ENCODE measurements at places on chromosomes 3 and 15. TPM values are rescaled to one million over a fixed set of nuclear protein-coding genes. Genes with fewer than 3 reads are reported as not detected.

GRCh38 chr3:182692695-182693094, 100.6 kb upstream of the ATP11B start:
- peaks cover 4% of the 10 kb centered on the region for H3K27me3 ChIP-seq
- no peak for DNase-seq
- peaks cover 6% of the 10 kb centered on the region for H3K4me1 ChIP-seq
- H3K4me3 ChIP-seq = no peak overlapping the region
- no peaks in the 10 kb centered on the region for H3K36me3 ChIP-seq

DNA sequence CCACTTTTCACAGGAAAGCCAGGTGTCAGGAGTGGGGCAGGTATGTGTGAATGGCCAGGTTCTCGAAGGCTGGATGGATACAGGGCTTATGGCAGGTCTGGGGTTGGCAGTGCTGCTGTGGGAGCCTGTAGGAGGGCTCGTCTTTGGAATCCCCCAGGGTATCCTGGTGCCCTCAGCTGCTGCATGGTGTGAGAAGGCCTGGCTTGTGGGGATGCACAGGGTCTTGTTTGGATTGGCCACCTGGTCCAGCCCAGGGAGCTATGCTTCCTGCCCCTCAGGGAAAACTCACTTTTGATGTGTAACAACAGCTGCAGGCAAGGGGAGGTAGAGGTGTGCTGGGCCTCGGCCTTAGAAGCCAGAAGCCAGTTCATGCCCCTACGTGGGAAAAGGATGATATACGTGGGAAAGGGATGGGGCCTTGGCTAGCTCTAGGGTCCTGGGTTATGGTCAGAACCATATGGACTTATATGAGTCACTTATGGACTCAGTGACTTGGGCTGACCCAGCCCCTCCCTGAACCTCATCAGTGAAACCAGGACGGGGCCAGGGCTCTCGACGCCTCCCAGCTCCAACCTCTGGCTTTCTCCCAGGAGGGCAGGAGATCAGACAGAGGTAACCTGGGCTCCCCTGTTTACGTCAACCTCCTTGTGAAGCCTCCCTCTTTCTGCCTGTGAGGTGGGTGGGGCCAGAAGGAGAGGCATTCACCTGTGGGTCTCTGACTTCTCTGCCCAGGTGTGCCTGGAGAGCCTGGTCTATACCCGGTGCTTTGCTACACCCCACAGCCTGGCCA, 37.8 kb upstream of the CSPG4 start:
- peaks cover 3% of the 10 kb centered on the region for H3K4me1 ChIP-seq
- DNase-seq = no peak
- no peaks in the 10 kb centered on the region for H3K36me3 ChIP-seq
- H3K27me3 ChIP-seq = no peaks in the 10 kb centered on the region
- no peak overlapping the region for H3K4me3 ChIP-seq
- no peak overlapping the region for H3K27ac ChIP-seq

GRCh38 chr3:31067004-31067403, 172.5 kb upstream of the GADL1 start:
- peak; percentile 4 for DNase-seq
- no peak overlapping the region for H3K4me3 ChIP-seq
- H3K4me1 ChIP-seq = no peaks in the 10 kb centered on the region
- H3K36me3 ChIP-seq = no peaks in the 10 kb centered on the region

- H3K27me3 ChIP-seq = no peaks in the 10 kb centered on the region
- peaks cover 14% of the 10 kb centered on the region for H3K4me1 ChIP-seq
- H3K4me3 ChIP-seq = no peak overlapping the region
Measured at GRCh38 chr15:69288011-69288410, 10.7 kb upstream of the PAQR5 start.

CCDC33 gene
- polyA plus RNA-seq = 4.0 TPM

GRCh38 chr3:197524128-197524527, 31.6 kb downstream of the BDH1 start:
- H3K4me3 ChIP-seq = no peak overlapping the region
- H3K27me3 ChIP-seq = no peaks in the 10 kb centered on the region
- H3K4me1 ChIP-seq = peaks cover 60% of the 10 kb centered on the region
- no peak overlapping the region for H3K27ac ChIP-seq
- no peak for DNase-seq

- no peaks in the 10 kb centered on the region for H3K27me3 ChIP-seq
- H3K36me3 ChIP-seq = no peaks in the 10 kb centered on the region
- DNase-seq = no peak
- no peak overlapping the region for H3K4me3 ChIP-seq
Measured at GRCh38 chr15:93296759-93297500, 207.9 kb upstream of the RGMA start.

BFSP2 gene
- not detected for polyA plus RNA-seq

DNA sequence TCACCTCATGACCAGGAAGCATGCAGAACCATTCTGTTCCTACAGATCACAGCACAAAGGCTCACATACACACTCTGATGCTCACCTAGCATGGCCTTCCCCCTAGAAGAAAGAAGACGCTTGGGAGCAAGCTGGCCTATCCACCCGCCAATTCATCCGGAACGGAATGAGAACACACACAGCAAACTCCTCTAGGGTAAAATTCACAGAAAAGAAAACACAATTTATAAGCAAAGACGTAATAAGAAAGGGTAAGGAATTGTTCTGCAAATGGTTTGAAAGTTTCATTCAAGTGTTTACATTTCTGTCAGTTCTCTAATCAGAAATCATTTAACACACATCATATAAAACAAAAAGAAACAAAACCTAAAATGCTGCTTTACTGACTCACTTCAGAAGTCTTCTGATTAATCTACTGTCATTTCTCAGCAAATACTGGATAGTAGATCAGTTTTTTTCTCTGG, 218.1 kb downstream of the OSBPL10 start:
- H3K36me3 ChIP-seq = no peaks in the 10 kb centered on the region
- H3K27ac ChIP-seq = no peak overlapping the region
- H3K27me3 ChIP-seq = no peaks in the 10 kb centered on the region
- no peak overlapping the region for H3K4me3 ChIP-seq
- DNase-seq = no peak
- H3K4me1 ChIP-seq = no peaks in the 10 kb centered on the region

RPP25 gene
- polyA plus RNA-seq = 1.7 TPM

- H3K36me3 ChIP-seq = no peaks in the 10 kb centered on the region
- H3K27ac ChIP-seq = no peak overlapping the region
- no peak for DNase-seq
- no peak overlapping the region for H3K4me3 ChIP-seq
- no peaks in the 10 kb centered on the region for H3K4me1 ChIP-seq
Measured at GRCh38 chr15:93762036-93762435, 469.3 kb upstream of the MCTP2 start.

DNA sequence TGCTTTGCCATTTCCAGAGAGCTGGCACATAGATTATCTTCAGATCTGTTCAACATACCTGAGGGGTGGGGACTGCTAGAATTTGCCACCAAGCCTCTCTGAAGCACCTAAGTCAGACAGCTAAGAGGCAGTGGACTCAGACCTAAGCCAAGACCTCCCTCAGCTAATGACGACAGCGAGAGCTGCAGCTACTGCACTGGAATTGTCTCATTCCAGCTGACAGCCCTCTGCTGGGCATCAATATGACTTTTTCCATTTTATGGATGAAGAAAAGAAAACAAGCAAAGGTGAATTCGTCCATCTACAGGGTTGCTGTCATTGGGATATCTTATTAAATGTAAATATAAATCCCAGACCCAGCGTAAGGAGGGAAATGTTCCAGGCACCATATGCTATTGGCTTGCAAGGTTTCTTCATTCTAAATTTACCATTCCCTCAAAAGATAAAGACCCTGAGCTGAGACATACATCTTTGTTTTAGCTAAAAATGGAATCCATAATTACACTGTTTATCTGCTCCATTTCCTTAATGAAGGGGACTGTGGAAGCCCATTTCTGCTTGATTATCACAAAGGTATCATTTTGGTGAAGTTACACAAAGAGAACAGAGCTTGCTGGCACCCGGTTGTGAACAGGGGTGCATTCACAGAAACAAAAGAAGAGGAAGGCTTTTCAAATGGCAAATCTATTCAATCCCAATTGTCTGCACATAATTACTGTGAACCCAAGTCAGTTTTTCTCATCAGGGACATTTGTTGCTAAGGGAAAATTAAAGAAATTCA, 85.5 kb upstream of the LRTM1 start:
- no peaks in the 10 kb centered on the region for H3K36me3 ChIP-seq
- no peak overlapping the region for H3K27ac ChIP-seq
- DNase-seq = peak; percentile 10
- no peak overlapping the region for H3K4me3 ChIP-seq
- H3K4me1 ChIP-seq = no peaks in the 10 kb centered on the region

RASGRF1 gene
- 0.10 TPM for polyA plus RNA-seq

GRCh38 chr3:87413814-87414213, 137.4 kb upstream of the POU1F1 start:
- H3K27ac ChIP-seq = no peak overlapping the region
- no peak for DNase-seq
- H3K4me3 ChIP-seq = no peak overlapping the region
- no peaks in the 10 kb centered on the region for H3K4me1 ChIP-seq
- no peaks in the 10 kb centered on the region for H3K36me3 ChIP-seq

GRCh38 chr3:71226565-71227269, 356.8 kb downstream of the FOXP1 start:
- no peak for DNase-seq
- H3K36me3 ChIP-seq = 0 out of 2 replicates have a peak, but pooled peaks cover 1% of the 10 kb centered on the region
- H3K4me3 ChIP-seq = no peak overlapping the region
- H3K27me3 ChIP-seq = no peaks in the 10 kb centered on the region
- peak overlapping the region; percentile 46 for H3K27ac ChIP-seq

CPNE4 gene
- not detected for polyA plus RNA-seq

CHRFAM7A gene
- 0.53 TPM for polyA plus RNA-seq

GRCh38 chr15:96325541-96326327, 4.8 kb upstream of the NR2F2 start:
- no peaks in the 10 kb centered on the region for H3K36me3 ChIP-seq
- H3K4me1 ChIP-seq = no peaks in the 10 kb centered on the region
- no peak overlapping the region for H3K27ac ChIP-seq
- no peak overlapping the region for H3K4me3 ChIP-seq

- H3K36me3 ChIP-seq = no peaks in the 10 kb centered on the region
- H3K27me3 ChIP-seq = no peaks in the 10 kb centered on the region
- H3K4me1 ChIP-seq = peaks cover 8% of the 10 kb centered on the region
- no peak overlapping the region for H3K4me3 ChIP-seq
- H3K27ac ChIP-seq = no peak overlapping the region
Measured at GRCh38 chr3:156216216-156216615, 95.8 kb downstream of the KCNAB1 start.

ELL3 gene
- polyA plus RNA-seq = 0.89 TPM

IGSF10 gene
- 15.3 TPM for polyA plus RNA-seq

ZNF660 gene
- polyA plus RNA-seq = 1.4 TPM

A4GNT gene
- polyA plus RNA-seq = not detected

ANKRD34C gene
- polyA plus RNA-seq = not detected

GRCh38 chr15:49492830-49493229, 69.8 kb downstream of the FGF7 start:
- H3K36me3 ChIP-seq = no peaks in the 10 kb centered on the region
- H3K27me3 ChIP-seq = no peaks in the 10 kb centered on the region
- DNase-seq = no peak
- H3K27ac ChIP-seq = no peak overlapping the region
- H3K4me1 ChIP-seq = peaks cover 5% of the 10 kb centered on the region

DNA sequence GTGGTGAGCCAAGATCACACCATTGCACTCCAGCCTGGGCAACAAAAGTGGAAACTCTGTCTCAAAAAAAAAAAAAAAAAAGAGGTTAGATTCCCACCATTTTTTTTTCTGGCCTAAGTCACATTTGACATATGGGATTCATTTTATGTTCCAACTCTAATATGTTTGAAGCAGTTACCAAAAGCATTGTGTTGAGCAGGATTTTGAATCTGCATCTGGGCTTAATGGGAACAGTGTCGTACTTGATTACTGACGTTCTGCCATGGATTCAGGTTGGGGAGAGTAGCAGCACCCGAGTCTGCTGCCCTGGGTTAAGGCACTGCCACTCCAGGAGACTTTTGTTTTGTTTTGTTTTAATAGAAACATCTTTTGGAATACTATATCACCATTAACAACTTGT, 348.7 kb upstream of the TBL1XR1 start:
- peak; percentile 76 for DNase-seq
- H3K4me1 ChIP-seq = no peaks in the 10 kb centered on the region
- no peak overlapping the region for H3K4me3 ChIP-seq

ALPK3 gene
- 0.16 TPM for polyA plus RNA-seq

- no peak overlapping the region for H3K27ac ChIP-seq
- H3K27me3 ChIP-seq = no peaks in the 10 kb centered on the region
- H3K4me3 ChIP-seq = no peak overlapping the region
- peaks cover 4% of the 10 kb centered on the region for H3K4me1 ChIP-seq
- no peaks in the 10 kb centered on the region for H3K36me3 ChIP-seq
Measured at GRCh38 chr3:2944628-2945027, 165.5 kb downstream of the IL5RA start.

PP2D1 gene
- polyA plus RNA-seq = not detected

DGKG gene
- 0.12 TPM for polyA plus RNA-seq

- no peaks in the 10 kb centered on the region for H3K36me3 ChIP-seq
- H3K4me3 ChIP-seq = no peak overlapping the region
- H3K4me1 ChIP-seq = peaks cover 21% of the 10 kb centered on the region
- DNase-seq = no peak
- H3K27ac ChIP-seq = no peak overlapping the region
Measured at GRCh38 chr3:126355251-126355650, 2.0 kb downstream of the KLF15 start.

DNA sequence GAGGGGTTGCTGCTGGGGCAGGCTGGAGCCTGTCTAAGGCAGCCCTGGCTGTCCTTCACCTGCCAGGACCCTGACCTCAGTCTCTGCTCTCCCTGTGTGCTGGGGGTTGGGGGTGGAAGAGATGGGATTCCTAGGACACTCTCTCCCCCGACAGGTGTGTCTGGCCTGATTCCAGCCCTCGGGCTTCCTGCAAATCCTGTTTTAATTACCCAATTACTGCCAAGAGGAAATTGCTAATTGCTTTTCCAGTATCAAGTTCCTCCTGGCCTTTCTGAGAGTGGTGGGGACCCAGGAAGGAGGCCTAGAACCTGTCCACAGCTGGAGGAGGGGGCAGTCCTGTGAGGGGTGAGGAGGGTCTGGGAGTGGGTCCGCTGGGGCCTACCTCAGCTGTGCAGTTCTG, 15.8 kb downstream of the PLXNA1 start:
- H3K27me3 ChIP-seq = no peaks in the 10 kb centered on the region
- H3K4me1 ChIP-seq = peaks cover 21% of the 10 kb centered on the region
- H3K36me3 ChIP-seq = peaks cover 15% of the 10 kb centered on the region

SMAD6 gene
- polyA plus RNA-seq = 3.8 TPM

TNFSF10 gene
- 0.10 TPM for polyA plus RNA-seq

- H3K4me3 ChIP-seq = no peak overlapping the region
- peaks cover 4% of the 10 kb centered on the region for H3K4me1 ChIP-seq
- DNase-seq = no peak
- H3K36me3 ChIP-seq = no peaks in the 10 kb centered on the region
- H3K27ac ChIP-seq = no peak overlapping the region
Measured at GRCh38 chr15:42711746-42712145, 25.2 kb downstream of the CDAN1 start.

Measured in SK-N-SH (cell line).